ENCODE measurements at places on chromosomes 1 and 21.

- no peak for DNase-seq
Measured at GRCh38 chr1:45868861-45869260, 65.4 kb downstream of the MAST2 start.

DNA sequence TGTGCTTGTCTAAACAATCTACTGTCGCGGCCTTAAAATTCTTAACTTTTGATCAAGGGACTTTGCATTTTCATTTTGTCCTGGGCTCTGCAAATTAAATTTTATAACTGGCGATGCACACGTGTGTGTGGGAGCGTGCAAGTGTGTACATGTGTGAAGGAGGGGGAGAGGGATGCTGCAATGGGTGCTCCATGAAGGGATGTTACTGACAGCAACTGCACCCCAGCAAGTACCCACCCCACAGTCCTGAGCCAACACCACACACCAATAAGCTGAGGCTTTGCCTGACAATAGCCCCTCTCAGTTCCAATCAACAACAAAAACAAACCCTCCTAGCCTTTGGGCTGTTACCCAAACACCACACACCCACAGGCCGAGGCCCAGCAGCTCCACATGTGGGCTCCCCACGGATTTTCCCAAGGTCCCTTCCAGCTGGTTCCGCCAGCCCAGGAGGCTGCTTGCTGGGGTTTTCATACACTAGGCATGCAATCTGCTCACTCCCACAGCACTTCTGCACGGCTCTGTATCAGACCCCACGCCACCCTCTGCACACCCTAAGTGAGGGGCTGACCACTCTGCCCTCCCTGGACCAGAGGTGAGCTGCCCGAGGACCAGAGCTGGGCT is 32.8 kb upstream of the IFFO2 start:
- no peak for DNase-seq

- no peak for DNase-seq
Measured at GRCh38 chr1:243979396-243979795, 71.7 kb upstream of the ZBTB18 start.

DNA sequence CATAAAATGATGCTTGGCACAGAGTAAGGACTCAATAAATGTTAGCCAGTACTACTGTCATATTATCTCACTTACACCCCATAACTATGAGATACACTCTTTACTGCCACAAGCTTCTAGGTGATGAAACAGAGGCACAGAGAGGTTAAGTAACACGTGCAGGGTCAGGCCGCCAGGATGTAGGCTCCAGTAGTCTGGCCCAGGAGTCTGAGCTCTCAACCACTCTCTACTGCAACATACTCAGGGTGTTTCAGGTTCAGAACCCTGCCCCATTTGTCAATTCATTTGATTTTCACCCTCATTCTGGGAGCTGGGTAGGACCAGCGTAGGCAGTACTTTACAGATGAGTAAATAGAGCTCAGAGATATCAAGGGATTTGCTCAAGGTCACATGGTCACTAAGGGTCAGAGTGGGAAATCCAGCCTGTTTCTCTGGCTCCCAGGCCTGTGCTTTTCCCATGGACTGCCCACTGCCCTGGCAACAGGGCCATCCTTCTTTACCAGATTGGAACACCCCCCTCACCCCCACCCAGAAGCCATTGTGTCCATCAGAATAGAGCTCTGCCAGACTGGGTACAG is 21.2 kb downstream of the IQGAP3 start:
- DNase-seq: no peak

- no peak for DNase-seq
Measured at GRCh38 chr21:43653626-43654025, 5.7 kb downstream of the HSF2BP start.

DNA sequence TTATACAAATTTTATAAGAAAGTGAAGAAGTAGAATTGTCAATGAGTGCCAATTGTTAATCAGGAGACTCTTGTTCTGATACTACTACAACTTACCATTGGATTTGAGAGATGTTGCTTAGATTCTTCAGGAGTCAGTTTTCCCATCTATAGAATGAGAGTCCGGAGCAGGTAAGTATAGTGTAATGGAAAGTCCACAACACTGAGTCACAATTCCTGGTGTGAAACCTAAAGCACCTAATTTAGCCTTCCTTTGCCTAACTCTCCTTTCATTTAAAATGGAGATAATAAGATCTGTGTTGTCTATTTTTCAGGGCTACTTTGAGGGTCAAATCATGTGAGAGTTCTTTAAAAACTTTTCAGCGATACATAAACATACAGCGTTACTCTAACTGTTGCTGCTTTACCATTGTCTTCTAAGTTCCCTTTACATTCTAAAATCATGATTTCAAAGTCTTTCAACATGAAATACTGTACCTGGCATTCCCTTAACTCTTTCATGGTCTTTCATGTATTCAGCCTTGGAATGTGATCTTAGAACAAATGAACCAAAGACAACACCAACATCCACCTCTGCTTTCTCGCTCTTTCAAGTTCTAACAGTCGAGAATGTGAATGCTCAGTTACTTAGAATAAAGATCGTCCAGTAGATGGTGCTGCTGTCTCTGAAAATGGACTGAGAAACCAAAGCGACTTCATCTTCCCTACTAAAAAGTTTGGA is 90.9 kb downstream of the SLC30A10 start:
- DNase-seq: no peak

GRCh38 chr1:168443899-168444298 is 99.9 kb downstream of the XCL2 start:
- DNase-seq: no peak

- no peak for DNase-seq
Measured at GRCh38 chr1:180505732-180506335, 3.5 kb upstream of the ACBD6 start.

- no peak for DNase-seq
Measured at GRCh38 chr1:35111106-35111505, 31.9 kb downstream of the ZMYM1 start.

DNA sequence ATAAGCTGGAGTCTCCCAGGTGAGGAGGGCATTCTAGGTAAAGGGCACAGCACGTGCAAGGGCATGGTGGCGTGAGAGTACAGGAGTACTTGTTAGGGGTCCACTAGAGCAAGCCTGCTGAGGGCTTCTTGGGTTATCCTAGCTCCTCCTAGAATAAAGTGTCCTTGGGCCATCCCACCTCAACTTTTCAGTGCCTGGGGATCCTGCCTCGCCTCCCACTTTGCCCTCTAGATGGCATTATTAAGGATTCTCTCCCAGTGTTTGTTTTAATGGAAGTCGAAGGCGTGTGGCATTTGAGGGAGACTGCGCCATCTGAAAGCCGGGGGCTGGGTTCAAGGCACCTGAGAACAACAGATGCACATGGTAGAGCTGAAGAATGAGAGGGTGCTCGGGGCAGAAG is 74.5 kb upstream of the SELENON start:
- no peak for DNase-seq

GRCh38 chr1:170445096-170445495 is 86.9 kb upstream of the GORAB start:
- DNase-seq: no peak

GRCh38 chr1:33094971-33095604 is 14.1 kb downstream of the AZIN2 start:
- DNase-seq: peak; percentile 18

DNA sequence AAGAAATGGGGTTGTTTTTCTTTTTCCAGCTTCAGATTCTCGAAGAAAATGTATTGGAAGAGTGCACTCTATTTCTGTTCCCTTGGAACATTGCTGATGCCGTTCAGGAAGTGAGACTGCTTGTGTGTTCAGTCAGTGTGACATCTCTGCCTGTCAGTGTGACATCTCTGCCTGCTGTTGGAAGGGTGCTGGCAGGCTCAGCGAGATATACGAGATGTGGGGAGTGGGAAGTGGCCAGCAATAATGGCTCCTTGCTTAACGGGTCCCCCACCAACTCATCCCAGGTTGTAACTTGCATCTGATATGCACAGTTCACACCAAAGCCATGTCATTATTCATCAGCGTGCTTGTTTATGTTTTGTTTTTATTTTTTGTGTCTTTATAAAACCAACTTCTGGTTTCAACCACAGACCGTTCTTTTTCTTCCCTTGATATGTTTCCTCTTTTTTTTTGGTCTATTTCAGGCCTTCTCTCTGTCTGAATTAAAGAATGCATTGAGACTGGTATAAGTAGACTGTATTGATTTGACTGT is 145.4 kb downstream of the GALNT2 start:
- no peak for DNase-seq

- no peak for DNase-seq
Measured at GRCh38 chr1:218829097-218829496, 344.6 kb upstream of the LYPLAL1 start.

DNA sequence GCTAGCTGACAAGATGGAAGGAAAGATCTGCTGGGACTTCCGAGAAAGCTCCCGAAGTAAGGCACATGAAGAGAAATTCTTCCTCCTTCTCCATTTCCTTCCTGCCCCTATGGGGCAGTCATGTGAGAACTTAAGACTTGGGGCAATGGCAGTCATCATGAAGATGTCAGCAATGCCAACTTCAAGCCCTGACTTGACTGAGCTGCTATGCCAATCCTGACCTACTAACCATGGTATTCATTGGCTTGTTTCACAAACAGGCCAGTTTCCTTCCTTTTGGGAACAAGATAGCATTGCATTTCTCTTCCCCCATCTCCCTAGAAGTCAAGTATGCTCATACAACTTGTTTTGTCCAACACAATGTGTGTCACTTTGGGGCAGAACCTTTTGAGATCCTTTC is 25.5 kb downstream of the GRIK1 start:
- DNase-seq: no peak

GRCh38 chr1:160800645-160801408 is 4.9 kb downstream of the LY9 start:
- DNase-seq: no peak

GRCh38 chr1:96372881-96373280 is 348.7 kb upstream of the PTBP2 start:
- DNase-seq: no peak

DNA sequence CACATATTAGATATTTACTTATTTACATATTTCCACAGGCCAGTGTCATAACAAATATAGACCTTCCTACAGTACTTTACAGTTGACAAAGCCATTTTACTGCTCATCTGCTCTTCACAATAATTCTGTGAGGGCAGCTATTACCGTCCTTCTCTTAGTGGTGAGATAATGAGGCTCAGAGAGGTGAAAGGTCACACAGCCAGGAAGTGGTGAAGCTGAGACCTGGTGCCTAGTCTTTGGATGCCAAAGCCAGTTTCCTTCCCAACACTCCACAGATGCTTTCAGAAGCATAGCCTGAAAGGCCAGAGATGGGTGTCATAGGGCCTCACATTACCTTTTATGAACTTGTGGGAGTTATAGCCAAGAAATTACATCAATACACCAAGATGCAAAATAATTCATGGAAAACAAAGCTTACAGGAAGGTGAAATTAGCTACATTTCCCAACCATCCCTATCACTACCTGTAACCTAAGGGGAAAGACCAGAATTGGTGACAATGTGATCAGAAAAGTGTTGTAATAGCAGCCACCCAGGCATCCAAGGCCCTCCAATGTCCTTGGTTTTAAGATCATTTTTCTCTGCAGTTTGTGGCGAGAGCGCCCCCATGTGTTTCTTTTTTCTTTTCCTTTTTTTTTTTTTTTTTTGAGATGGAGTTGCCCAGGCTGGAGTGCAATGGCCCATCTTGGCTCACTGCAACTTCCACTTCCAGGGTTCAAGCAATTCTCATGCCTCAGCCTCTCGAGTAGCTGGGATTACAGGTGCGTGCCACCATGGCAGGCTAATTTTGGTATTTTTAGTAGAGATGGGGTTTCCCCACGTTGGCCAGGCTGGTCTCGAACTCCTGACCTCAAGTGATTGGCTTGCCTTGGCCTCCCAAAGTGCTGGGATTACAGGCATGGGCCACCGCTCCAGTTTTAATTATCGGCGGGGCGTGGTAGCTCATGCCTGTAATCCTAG is 26.5 kb upstream of the RPL11 start:
- DNase-seq: no peak

Data from stimulated activated CD4-positive, alpha-beta T cell treated with anti-CD3 and anti-CD28 coated beads, Interleukin-12 subunit alpha, Interleukin-12 subunit beta, amount 100 ng/mL, for 4 hours (primary cell).